ENCODE measurements at places on chromosomes 2 and 18.

DNA sequence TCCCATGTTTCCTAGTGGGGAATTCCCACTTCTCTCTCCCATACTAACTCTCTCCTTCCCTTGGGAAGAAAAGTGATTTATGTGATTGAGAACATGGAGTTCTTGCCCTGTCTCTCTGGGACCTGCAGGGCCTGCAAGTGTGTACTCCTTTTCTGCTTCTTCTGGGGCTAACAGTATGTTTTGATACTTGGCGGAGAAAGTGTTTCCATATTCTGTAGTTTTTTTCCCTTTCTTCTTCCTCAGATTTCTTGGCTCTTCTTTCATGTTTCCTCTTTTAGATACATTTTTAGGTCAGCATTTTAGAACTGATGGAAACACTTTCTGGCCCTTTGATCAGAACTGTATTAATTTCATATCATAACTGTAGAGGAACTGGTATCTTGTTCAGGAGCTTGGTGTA is 352.2 kb downstream of the DLGAP1 start:
- no peak overlapping the region for H3K27ac ChIP-seq
- H3K4me1 ChIP-seq, result no peaks in the 10 kb centered on the region
- no peak overlapping the region for H3K4me3 ChIP-seq
- H3K36me3 ChIP-seq, result no peaks in the 10 kb centered on the region
- no peaks in the 10 kb centered on the region for H3K27me3 ChIP-seq
- no peak for DNase-seq

GRCh38 chr2:3626812-3627499 is 31.0 kb upstream of the ALLC start:
- H3K4me3 ChIP-seq, result no peak overlapping the region
- H3K4me1 ChIP-seq, result peaks cover 15% of the 10 kb centered on the region
- no peaks in the 10 kb centered on the region for H3K36me3 ChIP-seq
- peak overlapping the region; percentile 80 for H3K27ac ChIP-seq
- DNase-seq, result no peak

DNA sequence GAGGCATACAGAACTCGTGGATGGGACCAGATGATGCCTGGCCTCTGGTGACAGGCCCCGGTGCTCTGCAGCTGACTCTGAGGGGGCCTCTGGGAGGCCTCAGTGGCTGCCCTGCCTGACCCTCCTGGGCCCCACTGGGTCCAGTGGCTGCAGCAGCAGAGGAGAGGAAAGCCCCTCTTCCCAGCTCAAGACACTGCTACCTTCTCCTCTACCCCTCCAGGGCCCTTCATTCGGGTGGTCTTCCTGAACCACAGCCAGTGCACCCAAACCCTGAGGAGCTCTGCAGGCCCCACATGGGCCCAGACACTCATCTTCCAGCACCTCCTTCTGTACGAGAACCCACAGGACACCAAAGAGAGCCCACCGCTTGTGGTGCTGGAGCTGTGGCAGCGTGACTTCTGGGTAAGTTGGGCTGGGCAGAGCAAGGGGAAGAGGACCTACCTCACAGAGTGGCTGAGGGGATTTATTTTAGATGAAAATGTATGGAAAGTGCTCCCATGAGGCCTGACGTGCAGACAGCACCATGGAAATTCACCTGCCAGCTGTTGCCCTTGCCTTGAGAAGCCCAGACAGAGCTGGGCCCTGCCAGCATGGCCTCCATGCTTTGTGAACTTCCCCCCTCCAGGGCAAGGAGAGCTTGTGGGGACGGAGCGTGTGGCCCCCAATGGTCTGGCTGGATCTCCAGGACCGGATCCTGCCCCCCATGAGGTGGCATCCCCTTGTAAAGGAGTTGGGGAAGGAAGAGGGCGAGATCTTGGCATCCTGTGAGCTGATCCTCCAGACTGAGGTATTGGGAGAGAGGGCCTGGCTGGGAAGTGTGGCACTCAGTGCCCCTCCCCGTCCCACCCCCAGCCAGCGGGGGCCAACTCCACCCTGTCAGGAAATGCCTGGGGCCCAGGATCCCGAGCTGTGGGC is 46.3 kb downstream of the LMAN2L start:
- H3K4me3 ChIP-seq, result no peak overlapping the region
- no peaks in the 10 kb centered on the region for H3K4me1 ChIP-seq
- H3K27ac ChIP-seq, result no peak overlapping the region
- no peaks in the 10 kb centered on the region for H3K36me3 ChIP-seq

GRCh38 chr2:222241128-222241870 is 57.5 kb downstream of the PAX3 start:
- no peak for DNase-seq
- no peak overlapping the region for H3K27ac ChIP-seq
- H3K4me1 ChIP-seq, result no peaks in the 10 kb centered on the region
- no peaks in the 10 kb centered on the region for H3K36me3 ChIP-seq
- peaks cover 5% of the 10 kb centered on the region for H3K27me3 ChIP-seq

GRCh38 chr2:88735853-88736252 is 44.4 kb downstream of the RPIA start:
- H3K4me3 ChIP-seq, result no peak overlapping the region
- no peaks in the 10 kb centered on the region for H3K4me1 ChIP-seq
- DNase-seq, result no peak
- H3K36me3 ChIP-seq, result peaks cover 13% of the 10 kb centered on the region
- H3K27ac ChIP-seq, result no peak overlapping the region
- no peaks in the 10 kb centered on the region for H3K27me3 ChIP-seq

GRCh38 chr2:181143790-181144300 is 163.4 kb downstream of the UBE2E3 start:
- H3K4me3 ChIP-seq, result no peak overlapping the region
- H3K27ac ChIP-seq, result no peak overlapping the region
- DNase-seq, result no peak
- no peaks in the 10 kb centered on the region for H3K4me1 ChIP-seq

DNA sequence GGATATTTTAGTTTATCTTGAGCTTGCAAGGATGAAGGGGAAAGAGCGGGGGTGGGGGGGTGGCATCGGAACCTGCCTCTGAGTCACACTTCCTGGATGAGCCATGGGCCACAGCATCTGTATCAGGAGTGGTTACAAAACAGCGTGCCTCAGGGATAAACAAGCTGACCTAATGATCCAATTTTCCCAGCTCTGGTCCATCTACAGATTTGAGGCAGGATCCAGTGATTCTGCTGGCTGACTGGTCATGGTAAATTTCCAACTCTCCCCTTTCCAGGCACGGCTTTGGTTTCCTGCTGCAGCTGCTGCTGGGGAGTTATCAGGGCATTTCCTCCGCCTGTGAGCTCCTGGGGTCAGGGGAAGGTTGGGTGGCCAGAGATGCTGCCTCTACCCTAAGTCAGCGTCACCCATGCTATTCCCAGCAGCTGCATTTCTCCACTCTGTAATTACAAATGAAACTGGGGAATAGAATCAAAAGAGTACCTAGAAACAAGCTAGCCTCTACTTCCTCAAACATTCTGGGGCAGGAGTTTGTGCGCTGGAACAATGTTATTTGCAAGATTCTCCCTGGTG is 4.7 kb upstream of the HPCAL1 start:
- no peaks in the 10 kb centered on the region for H3K36me3 ChIP-seq
- no peak overlapping the region for H3K4me3 ChIP-seq
- no peaks in the 10 kb centered on the region for H3K27me3 ChIP-seq
- H3K27ac ChIP-seq, result peak overlapping the region; percentile 73
- peaks cover 5% of the 10 kb centered on the region for H3K4me1 ChIP-seq

GRCh38 chr2:96769814-96770213 is 9.1 kb downstream of the CNNM4 start:
- DNase-seq, result no peak
- no peaks in the 10 kb centered on the region for H3K27me3 ChIP-seq
- no peak overlapping the region for H3K27ac ChIP-seq
- H3K4me3 ChIP-seq, result no peak overlapping the region

- H3K4me1 ChIP-seq, result peaks cover 18% of the 10 kb centered on the region
- DNase-seq, result no peak
- H3K4me3 ChIP-seq, result no peak overlapping the region
- H3K27me3 ChIP-seq, result no peaks in the 10 kb centered on the region
- H3K27ac ChIP-seq, result no peak overlapping the region
- H3K36me3 ChIP-seq, result no peaks in the 10 kb centered on the region
These were observed 70.5 kb downstream of the ZFP36L2 start for GRCh38 chr2:43155851-43156411.

GRCh38 chr2:26534098-26534864 is 56.4 kb upstream of the OTOF start:
- no peaks in the 10 kb centered on the region for H3K4me1 ChIP-seq
- H3K27ac ChIP-seq, result no peak overlapping the region
- no peaks in the 10 kb centered on the region for H3K36me3 ChIP-seq

GRCh38 chr2:155157065-155157464 is 458.6 kb downstream of the KCNJ3 start:
- no peak overlapping the region for H3K4me3 ChIP-seq
- DNase-seq, result no peak
- H3K27me3 ChIP-seq, result no peaks in the 10 kb centered on the region
- no peaks in the 10 kb centered on the region for H3K36me3 ChIP-seq
- H3K4me1 ChIP-seq, result no peaks in the 10 kb centered on the region

GRCh38 chr18:22473366-22473765 is 55.7 kb upstream of the CTAGE1 start:
- H3K4me3 ChIP-seq, result no peak overlapping the region
- DNase-seq, result no peak
- no peaks in the 10 kb centered on the region for H3K27me3 ChIP-seq
- H3K27ac ChIP-seq, result no peak overlapping the region
- H3K36me3 ChIP-seq, result no peaks in the 10 kb centered on the region

DNA sequence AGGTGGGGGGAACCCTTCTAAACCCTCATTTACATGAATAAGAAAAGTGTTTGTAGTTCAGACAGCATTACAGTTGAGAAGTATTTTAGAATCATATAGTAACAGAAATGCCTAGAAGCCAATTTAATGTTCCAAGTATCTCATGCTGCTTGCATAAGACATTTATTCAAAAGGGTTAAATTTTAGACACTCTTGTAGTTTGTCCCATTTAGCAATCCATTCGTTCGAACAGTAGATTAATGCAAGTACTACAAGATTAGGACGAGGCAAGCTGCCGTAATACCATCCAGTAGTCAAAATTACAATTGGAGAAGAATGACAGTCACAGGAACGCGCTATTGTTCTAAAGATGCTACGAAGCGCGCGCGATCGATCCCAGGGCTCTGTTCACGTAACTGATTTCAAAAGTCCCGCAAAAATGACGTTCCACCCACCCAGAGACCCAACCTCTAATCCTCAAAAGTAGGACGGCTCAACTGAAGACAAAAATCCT is 1.2 kb downstream of the TMEM237 start:
- no peaks in the 10 kb centered on the region for H3K27me3 ChIP-seq
- no peak for DNase-seq
- peaks cover 9% of the 10 kb centered on the region for H3K36me3 ChIP-seq
- H3K4me3 ChIP-seq, result peak overlapping the region; percentile 91

GRCh38 chr2:175630280-175631244 is 371.5 kb downstream of the LNPK start:
- H3K27ac ChIP-seq, result no peak overlapping the region
- no peaks in the 10 kb centered on the region for H3K4me1 ChIP-seq
- no peak for DNase-seq
- H3K27me3 ChIP-seq, result no peaks in the 10 kb centered on the region

DNA sequence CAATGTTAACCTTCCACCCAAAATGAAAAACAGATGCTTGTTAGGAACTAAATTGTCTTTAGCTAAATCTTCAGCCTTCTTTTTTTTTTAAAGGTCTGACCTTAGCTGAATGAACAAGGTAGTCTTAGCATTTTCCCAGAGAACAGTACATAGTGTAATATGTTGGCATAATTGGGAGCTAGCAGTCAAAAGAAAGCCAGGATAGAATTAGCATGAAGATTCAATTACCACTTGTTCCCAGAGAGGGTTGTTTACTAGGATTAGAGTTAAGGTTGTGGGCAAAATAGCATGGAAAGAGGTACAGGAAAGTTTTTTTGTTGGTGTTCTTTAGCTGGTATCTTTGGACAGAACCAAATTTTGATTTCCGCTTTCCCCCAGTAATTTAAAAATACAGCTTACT is 6.9 kb downstream of the CDH20 start:
- H3K27me3 ChIP-seq, result peaks cover 8% of the 10 kb centered on the region
- no peak for DNase-seq
- no peaks in the 10 kb centered on the region for H3K4me1 ChIP-seq
- no peak overlapping the region for H3K4me3 ChIP-seq
- no peaks in the 10 kb centered on the region for H3K36me3 ChIP-seq
- H3K27ac ChIP-seq, result no peak overlapping the region

DNA sequence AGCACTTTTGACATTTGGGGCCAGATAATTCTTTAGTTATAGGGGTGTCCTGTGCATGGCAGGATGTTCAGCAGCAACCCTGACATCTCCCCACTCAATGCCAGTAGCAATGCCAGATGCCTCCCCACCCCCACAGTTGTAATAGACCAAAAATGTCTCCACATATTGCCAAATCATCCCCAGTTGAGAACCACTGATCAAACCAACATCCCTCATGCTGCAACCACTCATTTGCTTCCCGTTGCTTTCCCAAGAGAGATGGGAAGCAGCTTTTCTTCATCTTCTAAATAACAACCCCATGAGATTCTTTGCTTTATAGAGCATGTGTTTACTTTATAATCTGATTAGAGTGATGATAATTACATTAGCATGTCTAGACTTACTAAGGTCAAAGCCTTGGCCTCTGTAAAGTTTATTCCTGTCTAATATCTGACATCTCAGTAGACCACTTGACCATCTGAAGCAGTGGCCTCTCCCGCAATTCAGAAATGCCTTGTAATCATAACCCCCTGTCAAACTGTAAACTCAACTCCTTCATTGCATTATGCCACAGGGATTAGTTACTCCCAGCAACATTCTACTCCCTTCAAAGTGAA is 28.7 kb upstream of the C1D start:
- H3K27ac ChIP-seq, result no peak overlapping the region
- no peak overlapping the region for H3K4me3 ChIP-seq
- H3K4me1 ChIP-seq, result peaks cover 2% of the 10 kb centered on the region
- DNase-seq, result no peak
- peaks cover 19% of the 10 kb centered on the region for H3K27me3 ChIP-seq
- H3K36me3 ChIP-seq, result no peaks in the 10 kb centered on the region

- no peak overlapping the region for H3K27ac ChIP-seq
- DNase-seq, result no peak
- no peaks in the 10 kb centered on the region for H3K4me1 ChIP-seq
- no peak overlapping the region for H3K4me3 ChIP-seq
These were observed 1187.2 kb upstream of the CRIM1 start for GRCh38 chr2:35168351-35168750.

DNA sequence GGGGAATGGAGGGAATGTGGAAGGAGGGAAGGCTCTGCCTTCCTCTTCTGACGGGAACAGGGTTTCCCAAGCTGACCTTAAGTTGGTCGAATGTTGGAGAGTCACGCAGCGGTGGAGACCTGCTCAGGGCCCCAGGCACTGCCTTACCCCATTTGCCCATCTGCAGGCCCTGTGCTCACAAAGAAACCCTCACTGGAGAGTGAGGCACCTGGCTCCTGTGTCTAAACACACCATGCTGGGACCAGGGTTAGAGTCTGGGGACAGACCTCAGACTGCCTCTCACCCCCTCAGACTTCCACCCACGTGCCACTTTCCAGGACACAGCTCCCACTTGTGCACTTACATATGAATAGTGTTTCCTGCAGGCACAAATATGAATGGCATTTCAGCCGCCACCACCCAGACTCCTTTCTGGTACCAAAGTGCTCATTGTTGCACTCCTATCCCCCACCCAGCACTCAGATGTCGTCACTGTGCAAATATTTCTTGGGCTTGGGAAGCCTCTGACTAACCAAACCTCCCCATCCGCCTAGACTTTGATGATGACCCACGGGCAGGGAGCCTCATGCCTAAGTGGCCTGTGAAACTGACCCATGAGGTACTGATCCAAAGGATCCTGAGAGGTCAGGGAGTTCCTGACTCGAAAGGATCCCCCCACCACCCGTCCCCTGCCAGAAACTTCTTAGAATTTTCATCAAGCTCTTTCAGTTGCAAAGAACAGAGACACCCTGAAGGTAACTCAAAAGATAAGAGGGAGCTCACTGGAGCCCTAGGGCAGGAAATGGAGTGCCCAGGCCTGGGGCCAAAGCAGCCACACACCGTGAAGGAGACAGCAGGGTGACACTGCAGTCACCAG is 78.3 kb downstream of the STPG4 start:
- H3K4me3 ChIP-seq, result no peak overlapping the region
- H3K27me3 ChIP-seq, result no peaks in the 10 kb centered on the region
- peak overlapping the region; percentile 95 for H3K27ac ChIP-seq
- peaks cover 35% of the 10 kb centered on the region for H3K4me1 ChIP-seq
- peaks cover 4% of the 10 kb centered on the region for H3K36me3 ChIP-seq
